ENCODE measurements at places on chromosomes 4 and X.

- DNase-seq, result no peak
Observed at GRCh38 chr4:8598391-8599090, 6.0 kb downstream of the CPZ start.

GRCh38 chr4:102683881-102684609 lies 76.7 kb downstream of the MANBA start:
- no peak for DNase-seq

- no peak for DNase-seq
Observed at GRCh38 chr4:123170843-123171242, 225.8 kb upstream of the SPRY1 start.

- no peak for DNase-seq
Observed at GRCh38 chr4:20252656-20253282, 1.1 kb downstream of the SLIT2 start.

GRCh38 chr4:84677093-84677492 lies 94.2 kb downstream of the CDS1 start:
- DNase-seq, result no peak

DNA sequence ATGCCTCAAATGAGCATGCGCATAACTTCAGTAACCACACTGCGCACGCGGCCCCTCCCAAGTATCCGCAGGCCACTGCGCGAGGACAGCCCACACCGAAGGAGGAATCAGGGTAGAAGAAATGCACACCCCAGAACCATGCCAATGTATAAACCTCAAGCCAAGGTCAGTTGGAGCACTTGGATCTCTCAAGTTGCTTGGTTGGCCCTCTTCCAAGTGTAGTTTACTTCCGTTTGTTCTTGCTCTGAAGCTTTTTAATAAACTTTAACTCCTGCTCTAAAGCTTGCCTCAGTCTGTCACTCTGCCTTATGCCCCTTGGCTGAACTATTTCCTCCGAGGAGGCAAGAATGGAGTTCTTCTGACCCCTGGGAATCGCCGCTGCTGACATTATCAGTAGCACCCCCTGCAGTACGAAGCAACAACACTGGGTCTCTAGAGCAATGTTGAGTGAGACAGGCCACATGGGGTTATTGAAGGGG lies 22.0 kb upstream of the SPINK2 start:
- DNase-seq, result no peak

- DNase-seq, result no peak
Observed at GRCh38 chrX:20727447-20727846, 460.7 kb upstream of the RPS6KA3 start.

Data from activated CD4-positive, alpha-beta T cell treated with anti-CD3 and anti-CD28 coated beads for 1 hour (primary cell).